ENCODE measurements at places on chromosomes 4 and X. TPM values are rescaled to one million over a fixed set of nuclear protein-coding genes. Genes with fewer than 3 reads are reported as not detected.

EVC gene
- 55.6 TPM for total RNA-seq

- H3K4me3 ChIP-seq = no peak overlapping the region
- no peaks in the 10 kb centered on the region for H3K36me3 ChIP-seq
- DNase-seq = no peak
- no peaks in the 10 kb centered on the region for H3K27me3 ChIP-seq
- H3K4me1 ChIP-seq = no peaks in the 10 kb centered on the region
- H3K27ac ChIP-seq = no peak overlapping the region
Observed at GRCh38 chr4:176534566-176534965, 214.8 kb downstream of the SPCS3 start.

DNA sequence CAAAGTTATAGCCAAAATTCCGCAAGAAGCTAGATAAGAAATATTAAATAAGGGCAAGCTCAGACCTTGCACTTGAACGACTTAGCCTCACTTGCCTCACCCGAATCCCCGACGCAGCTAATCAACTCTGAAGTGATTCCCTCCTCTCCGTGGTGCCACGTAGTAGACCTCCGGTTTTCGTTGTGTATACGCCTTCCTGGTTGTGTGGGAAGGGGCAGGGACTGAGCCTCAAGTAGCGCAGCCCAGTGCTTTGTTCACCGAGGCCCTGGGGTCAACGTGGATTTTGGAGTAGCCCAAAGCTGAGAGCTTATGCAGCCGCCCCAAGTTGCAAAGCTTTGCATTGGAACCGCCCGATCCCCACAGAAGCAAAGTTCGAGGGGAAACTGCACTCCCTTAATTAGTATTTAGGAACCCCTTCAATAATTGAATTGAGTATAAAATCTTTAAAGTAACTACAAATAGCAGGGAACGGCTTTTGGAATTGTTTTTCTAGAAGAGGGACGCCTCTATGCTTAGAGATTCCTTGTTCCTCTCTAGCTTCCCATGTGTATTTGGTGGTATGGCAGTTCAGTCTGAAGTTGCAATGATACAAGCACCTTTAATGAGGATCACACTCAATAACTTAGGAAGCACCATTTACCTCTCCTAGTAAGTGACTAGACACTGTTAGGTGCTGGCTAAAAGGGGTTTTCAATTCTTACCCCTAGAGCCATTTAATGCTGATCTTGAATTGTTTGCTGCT, 55.7 kb downstream of the LINC00632 start:
- DNase-seq = no peak
- peaks cover 13% of the 10 kb centered on the region for H3K4me1 ChIP-seq
- H3K36me3 ChIP-seq = no peaks in the 10 kb centered on the region
- no peak overlapping the region for H3K27ac ChIP-seq
- H3K4me3 ChIP-seq = peak overlapping the region; percentile 39

- no peaks in the 10 kb centered on the region for H3K36me3 ChIP-seq
- no peak overlapping the region for H3K27ac ChIP-seq
- H3K27me3 ChIP-seq = no peaks in the 10 kb centered on the region
- DNase-seq = no peak
- no peak overlapping the region for H3K4me3 ChIP-seq
Observed at GRCh38 chr4:123741906-123742305, 345.3 kb downstream of the SPRY1 start.

G6PD gene
- 41.7 TPM for total RNA-seq

DNA sequence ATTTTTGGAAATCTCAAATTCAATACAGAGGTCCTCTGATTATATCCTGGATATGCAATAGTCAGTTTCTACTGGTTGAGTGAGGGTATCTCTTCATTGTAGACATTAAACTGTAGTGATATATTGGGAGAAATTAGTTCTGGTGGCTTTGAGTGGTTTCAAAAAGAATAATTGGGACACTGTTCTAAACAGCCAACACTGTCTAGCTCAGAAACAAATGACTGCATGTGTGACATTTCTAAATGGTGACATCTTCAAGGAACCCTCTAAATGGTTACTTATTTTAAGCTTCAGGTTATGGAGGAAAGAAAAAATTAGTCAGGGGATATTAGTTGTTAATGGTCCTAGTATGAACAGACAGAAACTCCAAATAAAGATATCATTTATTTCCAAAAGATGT, 186.2 kb downstream of the LARP7 start:
- no peak overlapping the region for H3K27ac ChIP-seq
- H3K36me3 ChIP-seq = no peaks in the 10 kb centered on the region
- no peaks in the 10 kb centered on the region for H3K27me3 ChIP-seq
- H3K4me3 ChIP-seq = no peak overlapping the region

IL21 gene
- total RNA-seq = not detected

NAP1L2 gene
- 7.6 TPM for total RNA-seq

DNA sequence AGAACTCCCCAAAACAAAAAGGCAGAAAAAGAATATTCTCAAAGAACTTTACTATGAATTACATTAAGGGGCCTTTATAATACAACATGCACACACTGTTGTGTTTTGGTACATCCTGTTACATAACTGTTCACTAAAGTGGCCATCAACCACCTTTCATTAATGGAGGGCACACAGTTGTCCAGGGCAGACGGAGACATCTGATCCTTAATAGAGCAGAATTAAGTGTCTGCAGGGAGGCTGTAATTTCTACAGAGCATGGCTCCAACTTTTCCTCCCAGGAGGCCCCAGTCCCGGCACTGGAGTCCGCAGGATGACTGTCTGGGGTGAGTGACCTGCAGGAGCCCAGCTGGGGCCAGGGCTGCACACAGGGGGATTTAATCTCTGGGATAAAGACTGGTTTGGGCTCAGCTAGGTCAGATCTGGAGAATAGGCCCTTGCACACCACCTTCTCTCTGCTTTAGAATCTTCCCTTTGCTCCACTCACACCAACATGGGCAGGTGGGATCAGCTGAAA, 233.4 kb downstream of the MAML3 start:
- peaks cover 37% of the 10 kb centered on the region for H3K4me1 ChIP-seq
- H3K36me3 ChIP-seq = no peaks in the 10 kb centered on the region
- DNase-seq = no peak
- peak overlapping the region; percentile 80 for H3K27ac ChIP-seq
- H3K4me3 ChIP-seq = no peak overlapping the region
- no peaks in the 10 kb centered on the region for H3K27me3 ChIP-seq

UGT2A3 gene
- 37.9 TPM for total RNA-seq

GRCh38 chrX:142483965-142484364, 278.9 kb upstream of the MAGEC2 start:
- no peaks in the 10 kb centered on the region for H3K36me3 ChIP-seq
- DNase-seq = peak; percentile 2
- no peaks in the 10 kb centered on the region for H3K27me3 ChIP-seq
- no peaks in the 10 kb centered on the region for H3K4me1 ChIP-seq
- H3K27ac ChIP-seq = no peak overlapping the region
- no peak overlapping the region for H3K4me3 ChIP-seq

GRCh38 chr4:168877511-168878491, 132.3 kb downstream of the CBR4 start:
- H3K4me1 ChIP-seq = peaks cover 26% of the 10 kb centered on the region
- peaks cover 20% of the 10 kb centered on the region for H3K36me3 ChIP-seq
- no peak for DNase-seq
- peaks cover 9% of the 10 kb centered on the region for H3K27me3 ChIP-seq
- peak overlapping the region; percentile 87 for H3K27ac ChIP-seq

- DNase-seq = no peak
- H3K36me3 ChIP-seq = peaks cover 6% of the 10 kb centered on the region
- peaks cover 17% of the 10 kb centered on the region for H3K4me1 ChIP-seq
- H3K27ac ChIP-seq = no peak overlapping the region
- no peaks in the 10 kb centered on the region for H3K27me3 ChIP-seq
Observed at GRCh38 chr4:139282721-139283075, 2.7 kb upstream of the MGARP start.

XAGE1A gene
- not detected for total RNA-seq

TKTL2 gene
- total RNA-seq = 0.87 TPM

ZNF280C gene
- total RNA-seq = 17.5 TPM

GSTCD gene
- 8.0 TPM for total RNA-seq

GRCh38 chrX:106774981-106775380, 27.5 kb upstream of the TBC1D8B start:
- no peak overlapping the region for H3K27ac ChIP-seq
- DNase-seq = peak; percentile 27
- H3K27me3 ChIP-seq = no peaks in the 10 kb centered on the region
- H3K4me3 ChIP-seq = no peak overlapping the region
- H3K36me3 ChIP-seq = no peaks in the 10 kb centered on the region

DNA sequence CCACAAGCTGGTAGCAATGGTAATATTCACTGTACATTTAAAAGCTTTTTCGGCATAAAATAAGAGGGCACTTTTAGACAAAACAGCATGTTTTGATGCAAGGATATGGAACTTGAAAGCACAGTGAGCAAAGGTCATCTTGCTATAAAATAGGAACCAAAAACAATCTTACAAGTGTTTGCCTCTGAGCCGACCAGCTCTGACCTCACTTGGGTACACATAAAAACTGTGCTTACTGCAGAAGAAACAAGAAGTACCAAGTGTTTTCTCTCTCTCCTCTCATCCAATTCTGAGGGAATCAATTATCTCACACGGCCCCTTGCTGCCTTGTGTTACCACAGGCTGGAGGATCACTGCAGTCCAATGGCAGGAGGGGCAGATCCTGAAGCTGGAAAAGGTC, 4.8 kb upstream of the IQSEC2 start:
- no peak overlapping the region for H3K4me3 ChIP-seq
- peaks cover 4% of the 10 kb centered on the region for H3K27me3 ChIP-seq
- DNase-seq = no peak
- no peak overlapping the region for H3K27ac ChIP-seq
- H3K4me1 ChIP-seq = peaks cover 57% of the 10 kb centered on the region

DNA sequence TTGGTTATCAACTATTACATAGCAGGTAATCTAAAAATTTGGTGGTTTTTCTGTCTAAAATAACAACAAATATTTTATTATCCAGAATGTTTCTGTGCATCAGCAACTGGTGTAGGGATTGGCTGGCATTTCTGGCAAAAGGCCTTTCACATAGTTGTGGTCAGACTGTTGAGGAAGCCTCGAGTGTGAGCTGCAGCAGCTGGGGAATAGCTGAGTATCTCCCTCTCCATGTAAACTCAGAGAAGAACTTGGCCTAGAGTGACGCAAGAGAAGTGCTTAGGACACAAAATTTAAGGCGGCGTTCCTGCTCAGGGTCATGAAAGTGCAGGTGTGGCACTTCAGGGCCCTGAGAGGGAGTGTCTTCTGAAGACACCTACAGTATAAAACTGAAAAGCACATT, 558.9 kb downstream of the SPOCK3 start:
- no peak for DNase-seq
- H3K4me3 ChIP-seq = no peak overlapping the region
- no peaks in the 10 kb centered on the region for H3K36me3 ChIP-seq
- no peaks in the 10 kb centered on the region for H3K27me3 ChIP-seq
- no peak overlapping the region for H3K27ac ChIP-seq

REPS2 gene
- 6.1 TPM for total RNA-seq

DNA sequence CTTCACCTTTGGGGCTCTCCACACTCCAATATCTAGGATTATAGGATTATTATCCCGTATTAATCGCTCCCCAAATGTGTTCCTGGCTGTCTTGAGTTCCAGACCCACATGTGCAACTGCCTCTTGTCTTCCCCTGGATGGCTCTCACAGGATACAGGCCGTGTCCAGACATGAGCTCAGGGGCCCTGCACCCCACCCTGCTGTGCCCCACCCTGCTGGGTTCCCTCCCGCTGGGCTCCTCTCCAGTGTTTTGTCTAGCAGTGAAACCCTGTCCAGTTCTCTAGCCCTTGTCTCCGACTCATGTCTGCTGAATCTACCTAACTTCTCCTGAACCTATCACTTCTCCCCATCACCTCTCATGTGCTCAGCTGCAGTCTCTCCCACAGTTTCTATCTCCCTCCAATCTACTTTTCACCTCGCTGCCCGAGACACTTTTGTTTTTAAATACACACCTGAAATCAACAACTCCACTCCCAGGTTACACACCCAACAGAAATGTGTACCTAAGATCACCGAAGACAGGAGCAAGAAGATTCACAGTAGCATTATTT, 2.0 kb downstream of the RNF212 start:
- no peak for DNase-seq
- H3K27me3 ChIP-seq = peaks cover 76% of the 10 kb centered on the region
- H3K36me3 ChIP-seq = no peaks in the 10 kb centered on the region
- H3K4me1 ChIP-seq = peaks cover 4% of the 10 kb centered on the region
- no peak overlapping the region for H3K27ac ChIP-seq

SLC16A2 gene
- total RNA-seq = 2.8 TPM

GRCh38 chr4:84669201-84669600, 86.3 kb downstream of the CDS1 start:
- H3K27me3 ChIP-seq = no peaks in the 10 kb centered on the region
- peaks cover 5% of the 10 kb centered on the region for H3K4me1 ChIP-seq
- H3K4me3 ChIP-seq = no peak overlapping the region
- H3K27ac ChIP-seq = no peak overlapping the region
- H3K36me3 ChIP-seq = peaks cover 68% of the 10 kb centered on the region

CFAP99 gene
- total RNA-seq = 0.45 TPM

DNA sequence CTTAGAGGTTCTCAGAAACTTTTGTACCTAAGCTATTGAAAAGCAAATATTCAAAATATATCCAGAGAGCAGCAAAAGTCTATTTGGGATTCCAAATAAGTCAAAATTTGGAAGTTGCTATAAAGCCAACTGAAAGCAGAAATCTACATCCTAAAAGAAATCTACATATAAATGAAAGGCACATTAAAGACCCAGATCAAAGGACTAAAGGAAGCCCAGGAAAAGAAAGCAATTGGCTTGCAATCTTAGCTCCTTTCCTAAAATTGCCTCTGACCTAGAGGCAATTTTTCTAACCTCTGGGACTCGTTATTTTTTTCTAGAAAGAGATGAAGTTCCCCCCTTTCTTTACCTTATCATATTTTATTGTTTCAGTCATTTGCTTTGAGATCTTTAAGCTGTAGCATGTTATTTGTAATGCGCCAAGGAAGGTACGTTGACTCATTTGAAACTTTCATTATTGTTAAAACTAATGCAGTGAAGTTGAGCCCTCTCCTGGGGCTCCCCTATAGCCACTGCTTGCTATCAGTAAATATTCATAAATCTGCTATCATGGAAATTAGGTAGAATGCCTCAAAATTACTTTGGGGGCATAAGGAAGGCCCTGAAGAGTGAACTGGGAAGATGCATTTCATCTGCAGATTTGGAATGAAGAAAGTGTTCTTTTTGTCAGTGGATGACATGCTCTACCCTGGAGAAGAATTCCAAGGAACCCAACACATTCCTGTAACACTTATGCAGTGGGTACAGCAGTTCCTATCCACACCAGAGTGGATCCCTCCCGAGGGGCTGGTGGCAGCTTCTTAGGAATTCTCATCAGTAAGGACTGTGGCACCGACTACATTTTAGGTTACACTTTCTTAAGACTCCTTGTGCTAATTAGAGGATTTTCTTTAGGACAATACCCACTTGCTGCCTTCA, 177.8 kb upstream of the IGFBP7 start:
- no peaks in the 10 kb centered on the region for H3K4me1 ChIP-seq
- H3K27me3 ChIP-seq = no peaks in the 10 kb centered on the region
- H3K27ac ChIP-seq = no peak overlapping the region
- no peak for DNase-seq
- H3K4me3 ChIP-seq = no peak overlapping the region
- no peaks in the 10 kb centered on the region for H3K36me3 ChIP-seq

GRCh38 chrX:72307646-72308051, 1.9 kb upstream of the CITED1 start:
- DNase-seq = no peak
- peaks cover 9% of the 10 kb centered on the region for H3K4me1 ChIP-seq
- peaks cover 70% of the 10 kb centered on the region for H3K27me3 ChIP-seq
- peak overlapping the region; percentile 50 for H3K4me3 ChIP-seq

GRCh38 chr4:135485371-135485770, 1283.8 kb upstream of the PABPC4L start:
- no peaks in the 10 kb centered on the region for H3K36me3 ChIP-seq
- no peak overlapping the region for H3K27ac ChIP-seq
- H3K27me3 ChIP-seq = no peaks in the 10 kb centered on the region
- no peak overlapping the region for H3K4me3 ChIP-seq
- no peaks in the 10 kb centered on the region for H3K4me1 ChIP-seq

SPANXA2 gene
- total RNA-seq = not detected

All from stomach (tissue), 19 donors.